GM23338 (cell line): ENCODE measurements at places on chromosomes 7 and 10. TPM values are rescaled to one million over a fixed set of nuclear protein-coding genes. Genes with fewer than 3 reads are reported as not detected.

DNA sequence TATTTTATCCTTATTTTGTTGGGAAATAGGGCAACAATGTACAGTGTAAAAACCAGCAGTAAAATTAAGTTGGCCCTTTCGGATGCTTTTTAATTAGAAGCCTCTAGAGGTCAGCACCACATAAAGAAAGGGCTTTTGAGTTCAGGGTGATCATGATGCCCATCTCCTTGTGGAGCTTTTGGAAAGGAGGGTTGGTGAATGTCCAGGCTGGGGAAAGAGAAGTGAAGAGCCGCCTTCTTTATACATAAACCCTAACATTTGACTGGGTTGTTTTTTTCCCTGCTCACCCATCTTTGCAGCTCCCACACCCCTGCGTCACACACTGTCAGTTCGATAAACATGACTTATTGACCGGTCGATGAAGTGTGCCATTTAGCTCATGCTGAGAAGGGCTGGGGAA is 29.8 kb downstream of the MTURN start:
- H3K4me1 ChIP-seq = peaks cover 40% of the 10 kb centered on the region
- peak; percentile 87 for DNase-seq
- no peak overlapping the region for H3K27ac ChIP-seq
- H3K4me3 ChIP-seq = no peak overlapping the region
- no peaks in the 10 kb centered on the region for H3K36me3 ChIP-seq

The LGI1 gene
- 0.28 TPM in 1 of 2 replicates, not detected in the other for total RNA-seq

The MAGI2 gene
- total RNA-seq = 26.4 and 31.4 TPM in 2 replicates

- peaks cover 59% of the 10 kb centered on the region for H3K4me1 ChIP-seq
- no peak overlapping the region for H3K27ac ChIP-seq
- DNase-seq = no peak
- H3K36me3 ChIP-seq = no peaks in the 10 kb centered on the region
- no peaks in the 10 kb centered on the region for H3K27me3 ChIP-seq
Measured at GRCh38 chr10:59877191-59877671, 29.1 kb downstream of the CCDC6 start.

DNA sequence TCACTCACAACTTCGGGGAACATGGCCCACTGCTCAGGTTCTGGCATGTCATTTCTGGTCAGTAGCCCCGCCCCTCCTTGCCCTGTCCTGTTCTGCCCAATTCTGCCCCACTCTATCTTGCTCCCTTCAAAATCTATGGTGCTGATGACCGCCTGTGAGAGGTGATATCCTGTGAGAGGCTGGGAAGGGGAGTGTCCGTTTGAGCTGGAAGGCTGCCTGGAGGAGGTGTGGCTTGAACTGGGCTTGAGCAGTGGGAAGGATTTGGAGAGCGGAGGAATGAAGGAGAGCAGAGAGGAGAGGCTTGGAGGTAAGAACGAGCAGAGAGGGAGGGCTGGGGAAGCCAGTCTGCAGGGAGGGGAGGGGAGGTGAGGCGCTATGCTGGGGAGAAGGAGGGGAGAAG is 145.3 kb downstream of the RPS24 start:
- no peak overlapping the region for H3K4me3 ChIP-seq
- H3K4me1 ChIP-seq = peaks cover 11% of the 10 kb centered on the region; the same call in 1 of the 2 replicates
- no peak overlapping the region for H3K27ac ChIP-seq
- no peaks in the 10 kb centered on the region for H3K36me3 ChIP-seq

The CRPPA gene
- 0.45 and 1.0 TPM in 2 replicates for total RNA-seq

- no peaks in the 10 kb centered on the region for H3K4me1 ChIP-seq
- no peak overlapping the region for H3K4me3 ChIP-seq
- H3K27ac ChIP-seq = no peak overlapping the region
- H3K36me3 ChIP-seq = no peaks in the 10 kb centered on the region
- no peaks in the 10 kb centered on the region for H3K27me3 ChIP-seq
- DNase-seq = no peak
Measured at GRCh38 chr10:62545160-62546066, 171.2 kb downstream of the ZNF365 start.

The AS3MT gene
- total RNA-seq = 8.8 and 10.5 TPM in 2 replicates

The SLC26A4 gene
- total RNA-seq = 0.07 TPM in 1 of 2 replicates, not detected in the other

The SPDYE16 gene
- not detected in 2 replicates for total RNA-seq

The CALCR gene
- 1.4 and 1.6 TPM in 2 replicates for total RNA-seq

The OR13A1 gene
- total RNA-seq = 0.12 TPM in 1 of 2 replicates, not detected in the other

DNA sequence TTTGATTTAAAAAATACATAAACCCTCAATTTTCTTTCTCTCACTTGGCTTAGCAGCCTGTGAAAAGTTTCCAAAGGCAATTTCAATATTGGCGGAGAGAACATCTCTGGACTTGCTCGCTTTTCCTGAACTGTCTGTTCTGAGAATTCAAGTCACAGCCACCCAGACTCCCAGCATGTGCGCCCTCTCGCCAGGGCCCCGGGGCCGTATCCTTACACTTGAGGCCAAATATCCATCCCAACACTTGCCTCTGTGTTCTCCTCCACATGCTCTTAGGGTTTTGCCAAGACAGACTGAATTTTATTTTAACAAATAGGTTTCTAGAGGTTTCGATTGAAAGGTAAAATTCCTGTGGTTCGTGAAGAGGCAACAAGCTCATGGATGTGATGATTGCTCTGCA is 111.5 kb upstream of the GPR26 start:
- H3K27ac ChIP-seq = no peak overlapping the region
- H3K27me3 ChIP-seq = no peaks in the 10 kb centered on the region
- H3K4me3 ChIP-seq = no peak overlapping the region
- no peaks in the 10 kb centered on the region for H3K4me1 ChIP-seq
- no peak for DNase-seq

- peak overlapping the region; percentile 92 for H3K4me3 ChIP-seq
- peak overlapping the region; percentile 95 for H3K27ac ChIP-seq
- peaks cover 3% of the 10 kb centered on the region; the same call in 1 of the 2 replicates for H3K4me1 ChIP-seq
- no peaks in the 10 kb centered on the region for H3K27me3 ChIP-seq
- DNase-seq = no peak
Measured at GRCh38 chr10:121928528-121928884, 675 bp upstream of the ATE1 start.

The DPYSL4 gene
- total RNA-seq = 23.9 and 24.6 TPM in 2 replicates

GRCh38 chr10:14618674-14619073 is 156.0 kb downstream of the FAM107B start:
- H3K27me3 ChIP-seq = no peaks in the 10 kb centered on the region
- H3K4me3 ChIP-seq = no peak overlapping the region
- DNase-seq = no peak
- H3K4me1 ChIP-seq = peaks cover 6% of the 10 kb centered on the region; the same call in 1 of the 2 replicates
- H3K36me3 ChIP-seq = no peaks in the 10 kb centered on the region

The COL13A1 gene
- total RNA-seq = 7.1 and 8.6 TPM in 2 replicates

GRCh38 chr10:99394761-99395386 is 35.5 kb downstream of the GOT1 start:
- DNase-seq = peak; percentile 26
- H3K27me3 ChIP-seq = no peaks in the 10 kb centered on the region
- peaks cover 33% of the 10 kb centered on the region for H3K4me1 ChIP-seq
- peak overlapping the region; percentile 47; the same call in 1 of the 2 replicates for H3K27ac ChIP-seq
- 0 out of 2 replicates have a peak overlapping the region, but pooled peaks have one; percentile 6 for H3K4me3 ChIP-seq
- H3K36me3 ChIP-seq = peaks cover 6% of the 10 kb centered on the region; the same call in 1 of the 2 replicates

DNA sequence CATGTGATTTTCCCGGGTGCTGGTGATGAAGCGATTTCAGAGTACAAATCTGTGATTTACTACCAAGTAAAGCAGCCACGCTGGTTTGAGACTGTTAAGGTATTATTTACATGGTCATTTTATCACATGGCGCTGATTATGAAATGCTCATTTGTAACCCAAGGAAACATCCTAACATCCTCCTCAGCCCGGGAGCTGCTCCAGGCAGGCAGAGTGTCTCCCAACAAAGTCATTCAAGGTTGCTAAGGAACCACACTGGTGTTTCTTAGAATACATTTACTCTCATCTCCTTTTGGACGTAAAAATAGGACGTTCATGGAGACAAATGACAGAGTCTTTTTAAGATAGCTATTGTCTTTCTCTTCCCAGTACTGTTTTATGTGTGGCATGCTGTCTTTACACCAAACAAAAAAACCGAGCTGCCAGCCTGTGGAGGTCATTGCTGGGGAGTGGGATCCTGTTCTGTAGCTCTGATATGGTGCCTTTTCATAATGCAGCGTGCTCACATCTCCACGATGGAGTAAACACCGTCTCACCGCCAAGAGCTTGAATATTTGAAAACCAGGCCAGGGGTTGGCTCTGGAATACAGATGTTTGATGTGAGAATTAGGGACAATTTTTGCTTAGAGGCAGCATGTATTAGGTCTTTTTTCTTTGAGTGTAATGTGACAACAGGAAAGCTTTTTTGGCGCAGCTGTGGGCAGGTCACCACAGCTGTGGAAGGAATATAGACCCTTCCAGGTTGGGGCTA is 119.6 kb downstream of the DOCK1 start:
- no peak overlapping the region for H3K4me3 ChIP-seq
- H3K27me3 ChIP-seq = no peaks in the 10 kb centered on the region
- DNase-seq = no peak
- H3K27ac ChIP-seq = no peak overlapping the region

The CCDC172 gene
- total RNA-seq = 3.8 and 4.6 TPM in 2 replicates

GRCh38 chr10:75978213-75978612 is 546.8 kb downstream of the LRMDA start:
- DNase-seq = peak; percentile 59
- H3K4me1 ChIP-seq = no peaks in the 10 kb centered on the region
- no peak overlapping the region for H3K27ac ChIP-seq
- no peaks in the 10 kb centered on the region for H3K36me3 ChIP-seq
- no peaks in the 10 kb centered on the region for H3K27me3 ChIP-seq

DNA sequence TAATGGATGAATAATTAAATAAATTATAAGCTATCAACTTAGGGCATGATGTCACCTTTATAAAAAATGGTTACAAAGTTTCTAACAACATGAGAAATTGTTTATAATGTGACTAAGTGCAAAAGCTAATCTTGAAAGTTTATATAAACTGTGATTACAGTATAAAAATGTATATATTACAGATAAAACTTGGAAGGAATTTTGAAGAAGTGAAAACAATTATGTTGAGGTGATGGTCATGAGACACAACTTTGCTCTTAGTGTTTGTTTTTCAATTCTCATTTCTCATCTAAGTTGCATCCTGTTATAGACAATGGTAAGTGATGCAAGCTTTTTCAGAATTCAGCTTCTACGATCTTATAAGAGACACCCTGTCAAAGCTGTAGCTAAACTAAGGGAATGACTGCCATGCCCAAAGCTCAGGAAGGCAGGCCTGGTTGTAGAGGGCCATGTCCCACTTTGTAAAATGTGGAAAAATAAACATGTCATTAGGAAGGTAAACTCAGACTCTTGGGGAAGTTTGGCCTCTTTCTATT is 23.9 kb downstream of the MACC1 start:
- no peak overlapping the region for H3K4me3 ChIP-seq
- peaks cover 9% of the 10 kb centered on the region for H3K4me1 ChIP-seq
- 0 out of 2 replicates have a peak, but pooled peaks cover 5% of the 10 kb centered on the region for H3K36me3 ChIP-seq
- H3K27ac ChIP-seq = no peak overlapping the region
- no peak for DNase-seq

The CLEC5A gene
- total RNA-seq = not detected in 2 replicates

The IRF5 gene
- total RNA-seq = 1.1 and 3.7 TPM in 2 replicates

DNA sequence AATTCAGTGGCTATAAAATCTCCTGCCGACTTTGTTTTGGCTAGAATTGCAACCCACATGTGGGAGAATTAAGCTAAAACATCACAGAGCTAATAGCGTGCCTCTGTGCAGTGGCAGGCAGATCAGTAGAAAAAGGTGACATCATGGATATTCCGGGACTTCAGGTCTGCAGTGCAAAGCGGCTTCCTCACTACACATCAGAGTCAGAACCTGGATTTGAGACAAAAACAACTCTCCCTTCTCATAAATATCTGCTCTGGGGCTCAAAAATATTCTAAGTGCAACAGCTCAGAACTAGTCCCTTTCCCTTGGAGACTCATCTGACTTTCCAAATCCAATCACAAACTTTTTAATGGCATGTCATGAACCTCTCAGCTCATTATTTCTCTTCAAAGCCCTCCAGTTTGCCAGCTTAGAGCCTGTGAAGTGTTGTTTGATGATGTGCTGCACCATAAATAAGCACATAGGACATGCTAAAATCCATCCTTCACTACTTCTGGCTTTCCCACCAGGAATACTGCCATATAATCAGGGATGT is 337.1 kb downstream of the RNLS start:
- H3K27me3 ChIP-seq = no peaks in the 10 kb centered on the region
- no peaks in the 10 kb centered on the region for H3K36me3 ChIP-seq
- H3K4me3 ChIP-seq = no peak overlapping the region
- DNase-seq = no peak

GRCh38 chr7:1112625-1113547 is 25.0 kb downstream of the GPER1 start:
- no peak for DNase-seq
- H3K4me1 ChIP-seq = no peaks in the 10 kb centered on the region
- no peaks in the 10 kb centered on the region for H3K27me3 ChIP-seq
- H3K36me3 ChIP-seq = no peaks in the 10 kb centered on the region
- H3K27ac ChIP-seq = no peak overlapping the region

The CPED1 gene
- 0.17 and 0.23 TPM in 2 replicates for total RNA-seq

- no peak overlapping the region for H3K27ac ChIP-seq
- H3K4me1 ChIP-seq = no peaks in the 10 kb centered on the region
- H3K36me3 ChIP-seq = no peaks in the 10 kb centered on the region
- no peak for DNase-seq
- no peaks in the 10 kb centered on the region for H3K27me3 ChIP-seq
- H3K4me3 ChIP-seq = no peak overlapping the region
Measured at GRCh38 chr7:44110719-44111635, 6.8 kb downstream of the AEBP1 start.

GRCh38 chr10:60518745-60519144 is 129.1 kb upstream of the ANK3 start:
- 0 out of 2 replicates have a peak, but pooled peaks cover 3% of the 10 kb centered on the region for H3K36me3 ChIP-seq
- H3K4me1 ChIP-seq = peaks cover 21% of the 10 kb centered on the region
- H3K27me3 ChIP-seq = no peaks in the 10 kb centered on the region
- H3K27ac ChIP-seq = no peak overlapping the region

The ALOX5 gene
- 5.4 and 5.7 TPM in 2 replicates for total RNA-seq

DNA sequence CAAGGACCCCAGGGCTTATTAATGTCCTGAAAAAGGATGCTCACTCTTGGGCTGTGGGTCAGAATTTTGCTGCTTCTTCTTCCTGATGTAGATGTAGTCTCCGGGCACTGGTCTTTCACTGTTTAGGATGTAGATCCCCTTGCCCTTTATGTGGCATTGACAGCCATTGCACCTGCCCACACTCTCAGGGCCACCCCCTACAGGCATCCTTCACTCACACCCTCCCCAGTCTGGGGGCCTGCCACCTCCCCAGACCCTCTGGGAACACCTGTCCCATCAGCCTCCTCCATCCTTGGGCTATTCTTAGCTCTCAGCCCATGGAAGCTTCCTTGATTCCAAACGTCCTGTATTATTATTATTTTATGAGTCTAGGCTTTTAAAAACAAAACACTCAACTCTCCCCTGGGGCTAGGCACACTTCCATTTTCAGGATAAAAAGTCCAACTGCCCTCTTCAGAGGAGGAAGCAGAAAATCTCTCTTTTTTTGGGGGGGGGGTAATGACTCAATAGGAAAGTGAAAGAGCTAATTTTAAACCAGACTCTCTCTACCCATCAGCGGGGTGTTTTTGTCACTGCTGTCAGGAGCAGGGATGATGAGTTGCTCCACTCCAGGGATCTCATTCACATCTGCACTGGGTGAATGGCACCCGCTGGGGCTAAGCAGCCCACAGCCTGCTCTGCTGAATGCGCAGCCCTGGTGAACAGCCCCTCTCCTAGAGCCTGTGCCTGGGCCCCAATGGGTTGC is 11.5 kb upstream of the KLRG2 start:
- no peak overlapping the region for H3K27ac ChIP-seq
- H3K27me3 ChIP-seq = no peaks in the 10 kb centered on the region
- H3K4me1 ChIP-seq = no peaks in the 10 kb centered on the region
